ENCODE measurements at places on chromosomes 13 and 19. TPM values are rescaled to one million over a fixed set of nuclear protein-coding genes. Genes with fewer than 3 reads are reported as not detected.

The TSKS gene
- 0.43 TPM for total RNA-seq

- no peak for DNase-seq
These were observed 2.0 kb downstream of the SLC8A2 start for GRCh38 chr19:47469719-47470118.

The N4BP2L1 gene
- 1.3 TPM for total RNA-seq

DNA sequence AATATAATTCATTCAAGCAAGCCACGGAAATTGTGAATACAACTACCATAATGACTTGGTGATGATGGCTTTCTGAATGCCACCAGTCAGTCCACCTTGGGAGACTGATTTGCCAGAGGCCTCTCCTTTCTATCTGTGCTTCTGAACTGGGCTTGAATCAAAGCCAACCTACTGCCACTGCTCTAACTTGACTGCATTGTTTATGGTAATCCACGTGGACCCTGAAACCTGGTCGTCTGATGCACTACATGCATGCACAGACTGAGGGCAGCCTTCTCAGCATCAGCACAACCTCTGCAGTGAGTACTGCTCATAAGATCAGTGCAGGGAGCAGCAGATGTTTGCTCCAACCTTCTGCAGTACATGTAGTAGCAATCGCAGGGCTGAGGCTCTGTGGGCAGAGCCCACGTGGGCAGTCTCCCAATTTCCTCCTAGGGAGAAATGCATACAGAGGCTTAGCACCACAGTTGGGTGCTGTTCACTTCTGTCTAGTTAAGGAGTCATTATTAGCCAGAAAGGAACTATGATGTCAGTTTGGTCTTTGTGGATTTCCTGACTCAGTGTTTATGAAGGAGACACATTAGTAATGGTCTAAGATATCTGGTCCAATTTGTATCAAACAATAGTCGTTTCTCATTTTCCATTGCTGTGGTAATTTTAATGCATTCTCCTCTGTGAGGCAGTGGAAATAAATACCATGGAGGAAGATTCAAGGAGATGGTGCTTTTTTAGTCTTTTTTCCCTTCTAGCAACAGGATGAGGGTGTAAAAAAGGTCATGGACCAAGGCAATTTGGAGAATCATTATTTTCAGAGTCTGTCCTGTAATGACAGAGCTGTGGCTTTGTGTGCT, 82.5 kb downstream of the AKAP11 start:
- peak; percentile 45 for DNase-seq

GRCh38 chr19:38667661-38668171, 20.3 kb downstream of the ACTN4 start:
- DNase-seq, result peak; percentile 88

The SKA3 gene
- total RNA-seq, result 12.9 TPM

DNA sequence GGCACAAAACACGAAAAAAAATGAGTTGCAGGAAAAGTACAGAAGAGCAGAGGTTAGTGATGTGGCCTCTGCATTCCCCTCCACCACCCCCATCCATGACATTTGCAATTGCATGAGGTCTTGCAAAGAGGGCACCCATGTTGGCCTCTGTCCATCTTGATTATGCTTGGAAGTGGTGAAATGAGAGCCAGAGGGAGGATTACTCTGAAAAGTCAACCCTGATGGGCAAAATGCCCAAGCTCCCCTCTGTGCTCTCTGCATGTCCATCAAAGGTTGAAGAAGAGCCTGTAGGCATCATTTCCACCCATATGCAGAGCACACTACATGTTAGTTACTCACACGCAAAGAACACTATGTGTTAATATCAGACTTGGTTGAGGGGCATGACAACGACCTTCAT, 71.4 kb downstream of the SLC15A1 start:
- no peak for DNase-seq

DNA sequence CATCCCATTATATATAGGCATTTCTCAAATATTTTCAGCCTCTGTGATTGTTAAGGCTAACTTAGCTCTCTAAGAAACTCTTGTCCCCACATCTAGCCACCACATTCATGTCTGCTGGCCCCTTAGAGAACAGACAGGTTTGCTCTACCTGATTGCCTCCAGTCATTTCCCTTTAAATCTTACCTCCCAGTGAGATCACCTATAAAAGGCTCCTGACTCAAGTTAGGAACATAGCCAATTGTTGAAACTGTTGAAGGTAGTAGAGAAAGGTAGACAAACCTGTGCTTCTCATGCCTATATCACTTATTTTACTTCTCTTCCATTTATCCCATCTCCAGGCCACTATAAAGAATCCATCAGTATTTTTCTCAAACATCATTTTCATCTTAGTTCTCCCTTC, 771.4 kb downstream of the DIAPH3 start:
- DNase-seq, result no peak

GRCh38 chr19:41421314-41421713, 5.9 kb downstream of the B3GNT8 start:
- no peak for DNase-seq
